ENCODE measurements at places on chromosomes 16 and 17.
A peak's percentile ranks its signal among the peaks of the same experiment; 100 is the strongest.

- DNase-seq, result no peak
These were observed 7.5 kb upstream of the RASD1 start for GRCh38 chr17:17503566-17504130.

DNA sequence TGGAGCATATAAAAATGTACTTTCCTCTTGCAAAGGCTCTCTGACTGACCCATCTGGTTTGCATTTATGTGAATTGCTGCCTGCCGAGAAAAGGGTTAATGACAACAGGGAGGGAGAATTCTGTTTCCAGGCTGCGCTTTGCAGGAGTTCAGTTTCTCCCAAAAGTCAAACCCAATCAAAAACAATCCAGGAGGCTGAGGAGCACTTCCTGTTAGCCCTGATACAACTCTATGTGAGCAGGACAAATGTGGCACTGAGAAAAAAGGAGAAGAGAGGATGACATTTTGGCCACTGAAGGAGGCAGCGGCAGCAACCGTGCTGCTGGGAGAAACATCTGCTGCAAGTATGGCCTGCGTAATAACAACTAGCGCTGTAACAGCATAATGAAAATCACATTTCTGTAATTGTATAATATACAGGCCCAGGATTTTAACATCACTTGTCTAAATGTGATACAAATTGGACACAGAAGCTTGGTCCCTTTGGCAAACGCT lies 26.8 kb upstream of the ELAC2 start:
- DNase-seq, result peak; percentile 78

GRCh38 chr16:86387468-86388440 lies 122.6 kb upstream of the FOXF1 start:
- DNase-seq, result peak; percentile 95

DNA sequence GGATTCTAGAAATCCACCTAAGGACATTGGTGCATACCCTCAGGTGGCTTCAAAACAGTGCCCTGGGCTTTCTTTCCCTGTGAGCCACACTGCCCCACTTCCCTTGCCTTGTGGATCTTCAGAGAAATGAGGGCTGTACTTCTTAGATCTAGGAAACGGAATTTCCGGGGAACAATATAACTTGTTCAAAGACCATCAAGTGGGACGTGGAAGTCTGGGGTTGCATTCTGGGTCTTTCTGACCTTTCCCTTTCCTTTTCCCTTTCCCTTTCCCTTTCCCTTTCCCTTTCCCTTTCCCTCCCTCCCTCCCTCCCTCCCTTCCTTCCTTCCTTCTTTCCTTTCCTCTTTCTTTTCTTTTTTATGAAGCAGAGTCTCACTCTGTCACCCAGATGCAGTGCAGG lies 97.1 kb upstream of the SALL1 start:
- no peak for DNase-seq

GRCh38 chr16:73426433-73427160 lies 378.7 kb upstream of the ZFHX3 start:
- peak; percentile 7 for DNase-seq

DNA sequence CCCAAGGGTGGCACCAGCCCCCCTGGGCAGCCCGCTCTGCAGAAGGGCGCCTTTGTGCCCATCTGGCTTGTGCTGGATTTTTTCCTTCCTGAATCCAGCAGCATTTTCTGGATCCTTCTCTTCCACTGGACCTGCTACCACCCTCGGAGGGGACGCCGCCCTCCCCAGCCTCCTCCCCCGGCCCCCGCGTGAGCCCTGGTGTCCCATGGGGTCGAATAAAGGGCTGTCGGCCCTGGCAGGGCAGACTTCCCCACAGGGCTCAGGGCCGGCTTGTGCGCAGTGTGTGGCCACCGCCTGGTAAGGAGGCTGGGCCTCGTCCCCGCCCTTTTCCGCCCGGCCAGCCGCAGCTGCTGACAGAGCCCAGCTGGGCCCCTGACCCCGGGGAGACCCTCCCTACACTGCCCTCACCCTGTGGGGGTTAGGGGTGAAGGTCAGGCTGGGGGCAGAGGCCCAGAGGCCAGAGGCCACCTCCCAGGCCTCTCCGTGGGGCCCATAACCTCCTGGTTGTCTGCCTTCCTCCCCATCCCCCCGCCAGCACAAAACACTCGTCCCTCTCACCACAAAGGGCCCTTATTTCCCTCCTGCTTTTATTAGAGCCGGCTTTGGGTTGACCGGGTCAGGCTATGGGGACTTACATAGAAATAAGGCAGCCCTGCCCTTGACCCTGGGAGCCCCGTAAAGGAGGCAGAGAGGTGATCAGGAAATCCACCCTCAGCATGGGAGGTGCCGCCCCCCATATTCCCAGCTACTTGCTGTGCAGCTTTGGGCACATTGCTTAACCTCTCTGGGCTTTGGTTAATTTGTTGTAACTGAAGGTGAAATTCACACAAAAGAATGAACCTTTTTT lies 179.3 kb upstream of the CIBAR2 start:
- no peak for DNase-seq

- no peak for DNase-seq
These were observed 65.2 kb downstream of the CYTH1 start for GRCh38 chr17:78716814-78717393.

- DNase-seq, result peak; percentile 83
These were observed 12.7 kb downstream of the KRT12 start for GRCh38 chr17:40854175-40854814.

GRCh38 chr17:78186692-78187595 lies at the start of the genes AFMID and TK1:
TSS of gene AFMID (plus strand) at chr17:78187362. CDS start at chr17:78187371, 9 bp downstream.
TSS of gene TK1 (minus strand) at chr17:78187052. CDS start at chr17:78186994, 58 bp downstream.
- peak; percentile 96 for DNase-seq

GRCh38 chr17:68853439-68853838 lies 101.8 kb downstream of the ABCA8 start:
- no peak for DNase-seq

- DNase-seq, result no peak
These were observed 22.7 kb upstream of the KIF19 start for GRCh38 chr17:74303305-74303704.

DNA sequence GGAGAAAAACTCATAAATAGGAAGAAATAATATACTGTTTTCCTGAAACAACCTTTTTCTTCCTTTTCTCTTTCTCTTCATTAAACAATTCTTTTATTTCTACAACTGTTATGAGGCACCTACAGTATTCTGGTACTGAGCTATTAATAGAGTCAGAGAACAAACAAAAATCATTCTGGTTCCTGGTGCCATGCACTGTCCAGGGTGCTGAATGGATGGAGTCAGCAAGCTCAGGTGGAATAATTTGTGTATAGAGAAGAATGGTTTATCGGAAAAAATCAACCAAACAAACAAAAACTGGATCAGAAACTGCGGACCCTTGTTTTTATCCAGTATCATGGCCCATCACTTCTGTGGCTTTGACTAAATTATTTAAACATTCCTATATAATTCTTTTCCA lies 430.3 kb upstream of the GOT2 start:
- peak; percentile 16 for DNase-seq

DNA sequence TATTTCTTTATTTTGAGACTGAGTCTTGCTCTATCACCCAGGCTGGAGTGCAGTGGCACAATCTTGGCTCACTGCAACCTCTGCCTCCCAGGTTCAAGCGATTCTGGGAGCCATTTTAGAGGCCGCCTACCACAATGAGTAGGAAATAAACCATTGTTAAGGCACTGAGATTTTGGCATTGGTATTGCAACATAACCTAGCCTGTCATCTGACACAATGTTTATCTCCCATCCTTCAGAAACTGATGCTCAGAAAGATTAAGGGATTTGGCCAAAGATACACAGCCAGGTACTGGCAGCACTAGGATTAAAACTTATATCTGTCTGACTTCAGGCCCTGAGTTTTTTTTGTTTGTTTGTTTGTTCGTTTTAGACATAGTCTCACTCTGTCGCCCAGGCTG lies 8.0 kb upstream of the COPS3 start:
- no peak for DNase-seq

GRCh38 chr17:28230011-28230410 lies 89.0 kb upstream of the TMEM97 start:
- DNase-seq, result no peak

GRCh38 chr17:66791347-66791746 lies 43.6 kb upstream of the CACNG5 start:
- DNase-seq, result no peak

DNA sequence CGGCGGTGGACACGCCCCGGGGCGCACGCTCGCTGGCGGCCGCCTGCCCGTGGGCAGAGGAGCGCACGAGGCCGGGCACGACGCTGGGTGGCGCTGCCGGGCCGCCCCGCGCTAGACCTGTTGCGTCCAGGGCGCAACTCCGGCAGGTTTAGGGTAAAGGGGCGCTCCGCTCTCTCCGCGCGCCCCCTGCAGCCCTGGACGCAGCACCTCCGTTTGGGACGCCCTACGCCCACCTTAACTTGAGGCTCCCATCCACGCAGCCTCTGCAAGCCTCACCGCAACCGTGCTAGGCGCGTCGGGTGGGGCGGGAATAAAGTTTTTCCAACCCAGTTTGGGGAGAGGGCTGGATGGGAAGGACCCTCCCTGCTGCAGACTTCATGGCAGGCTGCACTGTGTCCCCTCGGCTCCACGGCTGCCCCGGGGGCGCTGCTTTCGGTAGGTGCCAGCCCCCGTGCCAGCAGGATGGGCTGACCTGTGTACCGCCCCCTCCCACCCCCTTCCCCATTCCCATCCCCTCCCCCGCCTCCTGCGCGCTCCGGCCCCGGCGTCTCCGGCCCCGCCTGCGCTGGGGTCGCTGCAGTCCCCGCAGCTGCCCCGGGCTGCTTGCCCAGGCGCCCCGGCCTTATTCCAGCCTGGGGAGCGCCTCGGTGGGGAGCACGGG lies at the start of gene SYT17:
TSS of gene SYT17 (plus strand) at position 531 of the 661 bp plus-strand sequence. CDS start 407 bp downstream, outside the sequence.
- DNase-seq, result peak; percentile 21

Data from fibroblast of upper back skin (primary cell).